RWPE2 (cell line): ENCODE measurements at places on chromosomes 6 and 20.

DNA sequence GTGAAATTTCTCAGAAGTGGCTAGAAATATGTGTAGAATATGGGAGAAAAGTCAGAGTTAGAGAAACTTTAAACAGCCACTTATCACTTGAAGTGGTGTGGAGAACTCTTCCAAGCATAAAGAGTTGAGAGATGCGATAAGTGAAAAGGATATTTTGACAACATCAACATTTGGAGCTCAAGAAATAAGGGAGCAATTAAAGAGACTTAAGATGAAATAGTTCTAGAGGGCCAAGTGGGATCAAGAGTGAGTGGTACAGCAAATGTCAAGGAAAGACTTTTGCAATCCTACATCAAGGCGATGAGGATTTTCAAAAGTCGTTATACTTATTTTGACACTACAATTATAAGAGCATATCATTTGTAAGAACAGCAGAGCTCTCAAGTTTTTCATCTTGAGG, 9.6 kb downstream of the RSPH4A start:
- DNase-seq: no peak

DNA sequence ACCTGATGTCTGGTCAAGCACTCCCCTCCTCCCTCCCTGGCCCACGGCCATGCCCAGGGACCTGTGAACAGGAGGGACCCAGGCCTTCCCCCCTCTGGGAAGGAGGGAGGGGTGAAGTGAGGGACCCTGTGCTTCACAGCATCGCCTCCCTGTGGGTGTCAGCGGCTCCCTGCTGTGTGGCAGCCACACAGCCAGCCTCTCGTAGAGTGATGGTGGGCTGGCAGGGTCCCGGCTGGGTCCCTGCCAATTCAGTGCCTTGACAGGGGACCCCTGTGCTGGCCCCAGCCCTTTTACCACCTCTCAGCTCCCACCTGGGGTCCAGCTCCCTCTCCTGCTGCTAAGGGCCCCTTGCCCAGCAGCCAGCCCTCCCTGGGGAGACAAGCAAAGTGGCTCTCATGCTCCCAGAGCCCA, 31.3 kb upstream of the GRM4 start:
- DNase-seq: peak; percentile 36

- DNase-seq: no peak
Measured at GRCh38 chr20:17189976-17190695, 36.7 kb upstream of the PCSK2 start.

DNA sequence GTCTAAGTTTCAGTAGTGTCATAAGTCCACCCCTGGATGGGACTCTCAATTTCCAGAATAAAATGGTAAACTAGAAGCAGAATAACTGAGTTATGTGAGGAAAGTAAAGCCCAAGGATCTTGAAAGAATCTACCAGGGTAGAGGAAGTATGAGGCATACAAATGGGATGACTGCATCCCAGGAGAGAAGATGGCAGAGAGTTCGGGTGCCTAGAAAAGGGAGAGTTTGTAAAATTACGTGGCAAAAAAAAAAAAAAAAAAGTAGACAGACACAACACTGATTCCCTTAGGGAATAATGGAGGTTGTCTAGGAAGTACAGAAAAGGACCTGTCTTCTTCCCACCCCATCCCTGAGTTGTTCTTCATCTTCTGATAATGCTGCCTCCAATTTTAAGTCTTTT, 3.4 kb downstream of the GABBR1 start:
- no peak for DNase-seq

DNA sequence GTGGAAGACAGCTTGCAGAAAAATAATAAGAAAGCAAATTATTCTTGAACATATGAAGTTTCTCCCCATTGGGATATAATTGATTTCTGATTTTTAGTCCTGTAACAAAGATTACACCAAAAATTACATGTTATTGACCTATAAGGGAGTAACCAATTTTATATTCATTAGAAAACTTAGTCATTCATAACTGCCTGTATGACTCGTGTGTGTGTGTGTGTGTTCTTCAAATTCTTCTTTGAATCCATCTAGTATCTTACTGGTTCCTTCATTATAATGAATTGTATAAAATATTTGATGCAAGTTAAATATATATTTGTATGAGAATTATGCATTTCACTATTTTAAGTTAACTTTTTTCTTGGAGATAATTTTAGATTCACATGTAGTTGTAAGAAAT, 310.4 kb downstream of the HAO1 start:
- no peak for DNase-seq

- DNase-seq: peak; percentile 76
Measured at GRCh38 chr20:50048420-50049166, 64.4 kb downstream of the UBE2V1 start.

GRCh38 chr6:136526937-136527336, 23.3 kb downstream of the MAP7 start:
- DNase-seq: no peak

GRCh38 chr6:110378552-110378951, 20.4 kb upstream of the METTL24 start:
- DNase-seq: no peak

DNA sequence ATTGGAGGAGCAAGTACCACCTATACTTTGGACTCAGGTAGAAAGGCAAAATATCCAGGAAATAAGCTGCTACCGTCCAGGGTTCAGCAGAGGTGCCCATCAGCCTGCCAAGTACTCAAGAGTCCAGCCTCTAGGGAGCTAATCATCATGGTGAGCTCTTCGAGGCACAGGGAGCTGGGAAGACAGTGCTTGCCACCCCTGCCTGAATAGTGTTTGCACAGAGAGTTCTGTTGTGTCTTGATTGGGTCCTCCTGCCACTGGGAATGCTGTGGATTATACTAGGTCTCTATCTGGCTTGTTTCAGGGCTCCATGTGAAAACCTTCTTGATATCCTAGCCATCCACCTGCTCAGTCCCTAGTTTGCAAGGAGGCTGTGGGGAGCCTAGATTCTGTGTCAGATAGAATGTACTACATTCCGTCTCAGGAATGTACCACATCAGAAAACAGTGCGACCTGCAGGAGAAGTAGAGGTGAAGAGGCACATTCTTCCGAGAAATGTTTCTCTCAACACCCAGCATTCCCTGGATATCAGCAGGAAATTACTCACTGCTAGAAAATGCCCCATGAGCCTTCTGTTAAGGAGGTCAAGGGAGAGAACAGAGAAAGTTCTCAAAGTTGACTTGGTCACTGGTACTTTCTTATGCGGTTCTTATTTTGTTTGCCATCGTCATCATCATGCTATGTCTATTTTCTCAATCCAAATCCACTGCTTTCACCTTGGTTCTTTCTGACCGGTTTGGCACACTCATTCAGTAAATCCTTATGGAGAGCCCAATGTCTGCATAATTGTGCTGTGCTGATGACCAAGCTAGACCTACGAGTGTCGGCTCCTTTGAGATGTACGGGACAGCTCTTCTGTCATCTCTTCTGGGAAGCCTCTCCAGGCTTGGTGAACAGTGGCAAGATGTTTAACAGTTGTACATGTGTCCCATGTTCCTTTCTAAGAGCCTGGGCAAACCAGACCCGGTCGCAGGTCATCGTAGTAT, 30.7 kb downstream of the PTPN1 start:
- no peak for DNase-seq

- no peak for DNase-seq
Measured at GRCh38 chr6:10901770-10902169, 14.9 kb downstream of the SYCP2L start.

DNA sequence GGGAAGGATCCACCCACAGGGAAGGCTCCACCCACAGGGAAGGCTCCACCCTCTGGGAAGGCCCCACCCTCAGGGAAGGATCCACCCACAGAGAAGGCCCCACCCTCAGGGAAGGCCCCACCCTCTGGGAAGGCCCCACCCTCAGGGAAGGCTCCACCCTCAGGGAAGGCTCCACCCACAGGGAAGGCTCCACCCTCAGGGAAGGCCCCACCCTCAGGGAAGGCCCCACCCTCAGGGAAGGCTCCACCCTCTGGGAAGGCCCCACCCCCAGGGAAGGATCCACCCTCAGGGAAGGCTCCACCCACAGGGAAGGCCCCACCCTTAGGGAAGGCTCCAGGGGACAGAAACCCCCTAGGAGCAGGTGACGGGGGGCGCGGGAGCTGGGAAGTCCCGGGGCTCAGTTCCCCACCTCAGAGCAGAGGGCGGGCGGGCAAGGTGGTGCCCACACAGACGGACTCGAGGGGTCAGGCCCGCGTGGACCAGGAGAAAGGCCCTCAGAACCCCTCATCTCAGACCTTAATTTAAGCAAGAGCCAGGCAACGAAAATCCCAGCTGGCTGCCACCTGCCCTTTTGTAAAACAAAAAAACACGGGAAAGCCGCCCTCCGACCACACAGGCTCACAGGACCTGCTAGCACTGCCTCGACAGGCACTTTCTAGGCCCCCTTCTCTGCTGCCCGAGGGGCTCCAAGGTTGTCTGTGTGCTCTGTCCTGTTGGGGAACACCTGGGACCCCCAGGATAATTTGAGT, 39.7 kb downstream of the KCNQ2 start:
- DNase-seq: peak; percentile 83

DNA sequence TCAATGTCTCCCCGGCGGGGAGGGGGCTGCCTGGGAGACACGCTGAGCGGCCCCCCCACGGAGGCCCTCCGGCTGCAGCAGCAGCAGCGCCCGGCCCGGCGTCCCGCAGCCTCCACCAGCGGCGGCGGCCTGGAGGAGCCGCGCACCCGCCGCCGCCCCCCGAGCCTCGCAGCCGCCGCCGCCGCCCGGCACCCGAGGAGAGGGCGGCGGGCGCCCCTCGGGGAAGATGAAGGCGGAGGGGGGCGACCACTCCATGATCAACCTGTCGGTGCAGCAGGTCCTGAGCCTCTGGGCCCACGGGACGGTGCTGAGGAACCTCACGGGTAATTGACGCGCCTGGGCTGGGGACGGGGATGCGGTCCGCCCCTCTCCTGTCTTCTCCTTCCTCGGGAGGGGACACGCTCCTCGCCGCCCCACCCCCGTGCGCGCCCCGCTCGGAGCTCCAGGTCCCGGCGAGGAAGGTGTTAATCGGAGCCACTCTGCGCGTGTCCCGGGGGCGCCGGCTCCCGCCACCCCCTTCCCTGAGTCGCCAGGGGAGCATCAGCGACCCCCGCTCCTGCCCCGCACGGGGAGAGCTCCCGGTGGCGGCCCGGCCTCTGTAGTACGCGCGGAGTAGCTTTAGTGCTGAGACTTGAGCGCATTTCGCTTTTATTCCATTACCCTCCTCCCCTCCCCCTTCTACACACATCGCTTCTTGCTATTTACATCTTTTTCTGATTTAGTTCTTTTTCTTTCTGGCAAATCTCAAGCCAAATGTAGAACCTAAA, 686 bp downstream of the TMEM170B start:
- no peak for DNase-seq

- no peak for DNase-seq
Measured at GRCh38 chr20:23349338-23350195, 1.0 kb upstream of the NXT1 start.

GRCh38 chr6:108951351-108951953, 103.2 kb downstream of the ARMC2 start:
- no peak for DNase-seq

- no peak for DNase-seq
Measured at GRCh38 chr6:22568854-22569253, 512 bp upstream of the HDGFL1 start.

DNA sequence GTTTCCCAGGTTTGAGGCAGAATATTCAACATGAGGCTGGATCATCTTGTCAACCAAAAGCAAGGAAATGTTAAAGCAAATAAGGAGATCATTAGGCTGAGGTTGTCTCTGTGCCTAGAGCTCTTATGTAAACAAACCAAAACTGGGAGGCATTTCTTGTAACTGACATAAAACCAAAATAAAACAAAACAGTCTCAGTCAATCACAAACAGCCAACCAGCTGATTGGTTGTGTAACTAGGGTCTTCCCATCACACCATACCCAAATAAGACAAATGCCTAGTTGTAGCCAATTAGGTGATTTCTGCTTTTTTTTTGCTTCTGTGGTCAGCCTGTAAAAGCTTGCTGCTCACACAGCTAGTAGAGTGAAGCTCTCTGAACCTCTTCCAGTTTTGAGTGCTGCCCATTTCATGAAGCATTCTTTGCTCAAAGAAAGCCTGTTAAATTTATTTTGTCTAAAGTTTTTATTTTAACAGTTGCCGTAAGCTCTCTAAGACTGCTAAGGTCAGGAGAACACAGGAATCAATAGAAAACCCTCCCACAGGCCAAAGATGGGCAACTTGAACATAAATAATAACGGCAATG, 8.9 kb upstream of the FITM2 start:
- no peak for DNase-seq

GRCh38 chr20:51404297-51405060, 138.0 kb downstream of the NFATC2 start:
- no peak for DNase-seq

DNA sequence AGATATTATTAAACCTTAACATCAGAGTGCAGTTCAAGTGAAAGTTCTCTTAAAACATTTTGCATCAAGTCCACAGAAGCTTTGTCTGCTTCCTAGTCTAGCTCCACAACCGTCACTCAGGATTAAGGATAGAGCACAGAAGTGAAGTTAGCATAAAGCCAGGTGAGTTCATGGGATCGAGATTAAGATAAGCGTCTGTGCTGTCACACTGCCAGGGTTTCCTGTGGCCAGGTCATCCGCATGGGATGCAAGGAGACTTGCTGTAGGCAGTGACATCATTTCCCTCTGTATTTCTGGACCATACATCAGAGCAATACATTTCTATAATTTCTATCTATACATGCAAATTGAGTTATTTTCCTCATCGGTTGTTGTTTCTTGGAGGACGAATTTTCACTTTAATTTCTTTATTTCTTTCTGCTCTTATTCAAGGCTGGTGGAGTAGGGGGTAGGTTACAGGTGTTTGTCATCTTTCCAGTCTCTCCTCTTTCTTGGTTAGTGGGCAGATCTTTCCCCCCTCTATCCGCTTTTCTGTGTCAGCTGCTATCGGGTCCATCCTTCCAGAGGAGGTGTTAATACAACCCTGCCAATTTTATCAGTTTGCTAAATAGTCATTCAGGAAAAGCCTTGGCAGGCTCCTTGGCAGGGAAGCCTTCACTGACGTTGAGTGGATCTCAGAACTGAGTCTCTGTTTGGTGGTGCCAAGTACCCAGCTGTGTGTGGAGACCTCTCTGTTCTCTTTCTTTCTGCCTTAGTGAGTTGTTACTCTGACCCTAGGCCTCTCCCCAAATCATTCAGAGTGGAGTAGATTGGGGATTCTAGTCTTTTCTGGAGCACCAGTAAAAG, 307.6 kb upstream of the MAP3K7 start:
- no peak for DNase-seq

DNA sequence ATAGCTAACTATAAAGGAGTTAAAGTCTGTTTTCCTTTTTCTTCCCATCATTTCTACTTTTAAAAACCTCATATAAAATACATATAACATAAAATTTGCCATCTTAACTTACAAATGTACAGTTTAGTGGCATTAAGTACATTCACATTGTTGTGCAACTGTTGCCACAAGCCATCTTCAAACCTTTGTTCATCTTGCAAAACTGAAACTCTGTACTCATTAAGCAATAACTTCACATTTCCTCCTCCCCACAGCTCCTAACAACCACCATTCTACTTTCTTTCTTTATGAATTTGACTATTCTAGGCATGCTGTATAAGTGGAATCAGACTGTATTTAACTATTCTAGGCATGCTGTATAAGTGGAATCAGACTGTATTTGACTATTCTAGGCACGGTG, 4.5 kb downstream of the CCDC170 start:
- no peak for DNase-seq

DNA sequence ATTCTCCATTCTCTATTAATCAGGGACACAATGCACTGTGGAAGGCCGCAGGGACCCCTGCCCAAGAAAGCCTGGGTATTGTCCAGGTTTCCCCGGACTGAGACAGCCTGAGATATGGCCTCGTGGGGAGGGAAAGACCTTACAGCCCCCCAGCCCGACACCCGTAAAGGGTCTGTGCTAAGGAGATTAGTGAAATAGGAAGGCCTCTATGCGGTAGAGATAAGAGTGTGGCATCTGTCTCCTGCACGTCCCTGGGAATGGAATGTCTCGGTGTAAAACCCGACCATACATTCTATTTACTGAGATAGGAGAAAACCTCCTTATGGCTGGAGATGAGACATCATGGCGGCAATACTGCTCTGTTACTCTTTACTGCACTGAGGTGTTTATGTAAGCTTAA, 15.7 kb upstream of the EIF2S2 start:
- no peak for DNase-seq
